ENCODE measurements at places on chromosomes 2 and 18.

GRCh38 chr18:25979369-25980040 is 110.9 kb downstream of the SS18 start:
- DNase-seq: no peak

DNA sequence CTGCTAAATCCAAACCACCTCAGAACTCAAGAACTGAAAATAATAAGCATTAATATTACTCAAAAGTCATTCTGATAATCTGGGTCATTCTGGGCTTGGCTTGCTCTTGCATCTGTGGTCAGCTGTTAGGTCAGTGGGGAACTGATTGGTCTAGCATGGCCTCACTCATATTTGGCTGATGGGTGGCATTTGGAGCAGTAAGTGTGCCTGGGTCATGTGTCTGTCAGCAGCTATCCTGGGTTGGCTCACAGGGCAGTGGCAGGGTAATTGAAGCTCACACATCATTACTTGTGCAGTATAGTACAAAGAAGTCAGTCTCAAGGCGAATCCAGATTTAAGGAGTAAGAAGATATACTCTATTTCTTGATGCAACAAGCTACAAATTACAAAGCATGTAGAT is 9.6 kb downstream of the RPL37A start:
- no peak for DNase-seq

DNA sequence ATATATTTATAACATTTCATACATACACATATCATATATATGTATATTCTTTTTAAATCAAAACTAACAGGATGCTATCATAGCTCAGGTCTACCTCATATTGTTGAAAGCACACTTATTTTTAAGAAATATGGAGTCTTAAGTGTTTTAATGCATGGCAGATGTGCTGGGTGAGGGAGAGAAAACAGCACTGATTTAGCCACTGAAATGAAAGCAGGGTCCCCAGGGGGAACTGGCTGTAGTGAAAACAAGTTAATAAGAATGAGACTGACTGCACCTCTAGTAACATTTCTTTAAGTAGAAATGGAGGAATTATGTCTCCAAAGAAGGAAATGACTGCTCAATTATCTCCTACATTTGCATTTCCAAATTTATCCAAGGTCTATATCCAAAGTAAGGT is 857.8 kb downstream of the DCDC2C start:
- no peak for DNase-seq

GRCh38 chr2:132979339-132980093 is 309.5 kb upstream of the LYPD1 start:
- DNase-seq: no peak

GRCh38 chr2:16623031-16623430 is 42.6 kb downstream of the CYRIA start:
- DNase-seq: no peak

- DNase-seq: no peak
These were observed 35.8 kb upstream of the CYP26B1 start for GRCh38 chr2:72183466-72183865.

DNA sequence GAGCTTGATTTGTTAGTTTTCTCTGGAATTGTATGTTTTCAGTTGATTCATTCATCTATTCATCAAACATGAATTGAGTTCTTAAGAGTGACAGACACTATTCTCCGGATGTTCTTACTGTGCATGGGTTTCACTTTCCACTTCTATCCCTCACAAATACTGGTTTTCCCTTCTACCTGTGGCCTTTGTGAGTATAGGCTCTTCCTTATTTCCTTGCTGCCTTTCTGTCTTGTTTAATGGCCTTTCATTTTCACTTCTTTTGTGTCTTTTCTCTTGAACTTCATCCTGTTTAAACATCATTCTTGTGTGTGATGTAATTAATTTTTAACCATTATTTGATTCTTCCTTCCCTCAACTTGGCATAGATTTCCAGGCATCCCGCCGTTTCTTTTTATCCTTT is 90.7 kb downstream of the CRIM1 start:
- DNase-seq: no peak

DNA sequence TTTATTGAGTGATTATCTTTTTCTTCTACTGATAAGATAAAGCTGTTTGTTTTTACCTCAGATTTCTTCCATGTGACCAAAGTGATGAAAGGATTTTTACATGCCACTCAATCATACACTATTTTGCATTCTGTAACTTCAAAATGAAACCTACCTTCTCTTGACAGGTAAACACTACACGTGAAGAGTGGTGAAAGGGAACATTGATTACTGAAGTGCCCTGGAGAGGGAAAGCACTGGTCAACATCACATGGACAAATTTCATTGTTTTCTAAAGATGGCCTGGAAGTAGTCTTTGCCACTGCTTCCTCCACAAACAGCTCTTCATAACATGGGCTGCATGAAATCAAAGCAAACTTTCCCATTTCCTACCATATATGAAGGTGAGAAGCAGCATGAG is 120.1 kb downstream of the HIBCH start:
- no peak for DNase-seq

- peak; percentile 42 for DNase-seq
These were observed 65.4 kb downstream of the POLE4 start for GRCh38 chr2:75023666-75024455.

DNA sequence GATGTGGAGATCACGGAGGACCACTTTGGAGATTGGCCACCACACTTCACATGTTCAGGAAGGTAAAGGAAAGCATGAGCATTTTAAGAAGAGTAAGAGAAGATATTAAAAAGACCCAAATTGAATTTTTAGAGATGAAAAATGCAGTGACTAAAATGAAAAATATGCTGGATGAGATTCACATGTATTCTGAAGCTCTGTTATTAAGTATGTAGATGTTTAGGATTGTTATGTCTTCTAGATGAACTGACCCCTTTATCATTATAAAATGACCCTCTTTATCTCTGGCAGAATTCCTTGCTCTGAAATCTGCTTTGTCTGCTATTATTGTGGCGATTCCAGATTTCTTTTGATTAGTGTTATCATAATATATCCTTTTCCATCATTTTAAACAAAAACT is 36.0 kb upstream of the DYNC2LI1 start:
- no peak for DNase-seq

GRCh38 chr2:56416500-56417176 is 232.8 kb downstream of the CCDC85A start:
- DNase-seq: no peak

DNA sequence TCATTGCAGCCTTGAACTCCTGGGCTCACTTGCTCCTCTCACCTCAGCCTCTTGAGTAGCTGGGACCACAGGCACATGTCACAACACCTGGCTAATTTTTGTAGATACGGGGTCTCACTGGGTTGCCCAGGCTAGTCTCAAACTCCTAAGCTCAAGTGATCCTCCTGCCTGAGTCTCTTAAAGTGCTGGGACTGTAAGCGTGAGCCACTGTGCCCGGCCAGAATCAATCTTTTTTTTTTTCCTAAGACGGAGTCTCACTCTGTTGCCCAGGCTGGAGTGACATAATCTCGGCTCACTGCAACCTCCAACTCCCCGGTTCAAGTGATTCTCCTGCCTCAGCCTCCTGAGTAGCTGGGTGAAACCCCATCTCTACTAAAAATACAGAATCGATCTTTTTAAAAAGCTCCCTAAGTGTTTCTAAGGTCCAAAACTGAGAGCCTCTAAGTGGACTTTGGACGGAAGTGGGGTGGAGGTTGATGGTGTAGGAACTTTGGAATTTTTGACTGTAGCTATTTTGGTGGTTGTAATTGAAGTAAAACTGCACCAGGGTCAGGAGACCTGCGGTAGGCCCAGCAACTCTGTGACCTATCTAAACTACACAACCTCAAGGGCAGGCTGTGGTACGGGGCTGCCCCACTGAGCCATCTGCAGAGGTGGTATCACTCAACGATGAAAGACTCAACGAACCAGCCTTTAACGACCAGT is 82.9 kb downstream of the POLR1A start:
- no peak for DNase-seq

DNA sequence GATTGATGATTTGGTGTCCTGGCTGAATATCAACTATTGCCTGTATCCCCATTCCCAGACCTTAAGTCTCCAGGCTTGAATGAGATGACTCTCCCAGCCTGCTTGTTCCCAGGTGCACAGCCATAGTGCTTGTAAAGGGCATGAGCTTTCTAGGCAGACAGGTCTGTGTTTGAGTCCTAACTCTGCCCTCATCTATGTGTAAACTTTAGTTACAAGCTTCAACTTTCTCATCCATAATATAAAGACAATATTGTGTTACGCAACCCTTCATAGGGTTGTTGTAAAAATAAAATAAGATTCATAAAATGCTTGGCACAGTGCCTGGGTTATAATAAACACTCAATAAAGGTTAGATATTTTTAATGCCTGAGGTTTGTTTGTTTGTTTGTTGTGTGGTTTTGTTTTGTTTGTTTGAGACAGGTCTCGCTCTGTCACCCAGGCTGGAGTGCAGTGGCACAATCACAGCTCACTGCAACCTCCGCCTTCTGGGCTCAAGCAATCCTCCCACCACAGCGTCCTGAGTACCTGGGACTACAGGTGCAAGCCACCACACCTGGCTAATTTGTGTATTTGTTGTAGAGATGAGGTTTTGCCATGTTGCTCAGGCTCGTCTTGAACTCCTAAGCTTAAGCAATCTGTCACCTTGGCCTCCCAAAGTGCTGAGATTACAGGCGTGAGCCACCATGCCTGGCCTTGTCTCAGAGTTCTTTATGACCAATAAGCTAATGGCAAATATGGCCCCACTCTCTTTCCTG is 89.4 kb upstream of the MAPRE2 start:
- no peak for DNase-seq

DNA sequence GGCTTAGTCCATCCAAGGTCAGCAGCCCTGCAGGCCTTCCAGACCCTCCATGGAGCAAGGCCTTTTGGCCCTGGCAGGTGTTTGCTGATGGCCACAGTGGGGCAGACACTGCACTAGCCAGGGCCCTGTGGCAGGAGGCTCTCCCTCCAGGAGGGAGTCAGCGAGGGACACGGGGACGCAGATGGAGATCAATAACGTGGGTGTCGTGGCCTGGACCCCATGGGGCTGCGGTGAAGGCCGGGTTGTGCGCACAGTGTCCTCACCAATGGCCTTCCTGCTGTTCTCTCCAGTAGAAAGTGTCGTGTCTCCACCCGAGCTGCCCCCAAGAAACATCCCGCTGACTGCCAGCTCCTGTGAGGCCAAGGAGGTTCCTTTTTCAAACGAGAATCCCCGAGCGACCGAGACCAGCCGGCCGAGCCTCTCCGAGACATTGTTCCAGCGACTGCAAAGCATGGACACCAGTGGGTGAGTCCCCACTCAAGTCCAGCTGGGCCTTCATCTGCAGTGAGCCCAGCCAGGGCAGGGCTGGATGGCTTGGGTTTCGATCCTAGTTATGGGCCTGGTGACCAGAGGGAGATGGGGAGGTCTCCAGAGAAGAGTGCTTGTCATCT is 65.4 kb downstream of the INPP5D start:
- no peak for DNase-seq

- DNase-seq: no peak
These were observed 157.0 kb upstream of the AQP4 start for GRCh38 chr18:27022477-27022876.

GRCh38 chr2:104866122-104866864 is 12.4 kb downstream of the POU3F3 start:
- DNase-seq: no peak

GRCh38 chr2:102081606-102082005 is 60.9 kb upstream of the IL1R1 start:
- DNase-seq: no peak

- no peak for DNase-seq
These were observed 17.8 kb downstream of the NLRC4 start for GRCh38 chr2:32246911-32247310.

DNA sequence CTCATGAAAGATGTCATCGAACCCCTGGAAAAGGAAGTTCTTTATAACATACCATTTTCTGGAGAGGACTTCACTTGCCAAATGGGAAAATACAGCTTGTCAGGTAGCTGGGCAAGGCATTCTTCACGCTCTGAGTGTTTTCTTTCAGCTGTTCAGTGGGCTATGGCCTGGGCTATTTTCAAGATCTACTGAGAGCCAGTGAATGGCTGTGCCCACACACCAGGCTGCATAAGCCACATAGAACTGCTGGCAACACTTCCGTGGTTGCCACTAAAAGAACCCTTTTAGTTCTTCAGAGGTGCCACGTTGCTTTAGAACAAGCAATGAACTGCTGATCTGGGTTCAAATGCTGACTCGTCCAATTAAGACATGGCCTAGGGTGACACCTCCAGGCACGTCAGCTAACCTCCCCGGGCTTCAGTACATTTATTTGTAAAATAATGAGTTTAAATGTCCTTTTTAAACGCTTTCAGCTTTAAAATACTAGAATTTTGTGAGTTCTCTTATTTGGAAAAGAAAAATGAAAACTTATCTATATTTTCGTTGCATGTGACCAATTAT is 36.6 kb upstream of the GORASP2 start:
- DNase-seq: no peak

- DNase-seq: no peak
These were observed 58.4 kb upstream of the GLI2 start for GRCh38 chr2:120677221-120677620.

- DNase-seq: no peak
These were observed 296.6 kb downstream of the TMX3 start for GRCh38 chr18:68418226-68418868.

GRCh38 chr2:120691410-120691809 is 44.3 kb upstream of the GLI2 start:
- no peak for DNase-seq

DNA sequence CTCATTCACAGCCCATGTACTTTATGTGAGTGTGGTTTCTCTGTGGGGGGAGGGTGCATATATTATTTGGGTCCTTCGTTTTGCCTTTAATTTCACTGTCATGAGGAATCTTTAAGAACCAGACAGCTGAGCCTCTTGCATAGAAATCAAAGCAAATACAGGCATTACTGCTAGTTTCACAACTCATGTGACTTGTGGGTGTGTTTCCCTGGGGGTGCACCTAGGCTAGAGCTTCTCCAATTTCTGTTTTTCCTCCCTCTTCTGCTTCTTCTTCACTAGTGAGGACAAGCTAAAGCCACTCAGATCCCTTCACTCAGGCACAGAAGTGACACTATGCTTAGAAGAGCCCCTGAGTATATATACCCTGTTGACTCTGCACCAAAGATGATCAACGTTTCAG is 131.4 kb downstream of the ACOXL start:
- no peak for DNase-seq

DNA sequence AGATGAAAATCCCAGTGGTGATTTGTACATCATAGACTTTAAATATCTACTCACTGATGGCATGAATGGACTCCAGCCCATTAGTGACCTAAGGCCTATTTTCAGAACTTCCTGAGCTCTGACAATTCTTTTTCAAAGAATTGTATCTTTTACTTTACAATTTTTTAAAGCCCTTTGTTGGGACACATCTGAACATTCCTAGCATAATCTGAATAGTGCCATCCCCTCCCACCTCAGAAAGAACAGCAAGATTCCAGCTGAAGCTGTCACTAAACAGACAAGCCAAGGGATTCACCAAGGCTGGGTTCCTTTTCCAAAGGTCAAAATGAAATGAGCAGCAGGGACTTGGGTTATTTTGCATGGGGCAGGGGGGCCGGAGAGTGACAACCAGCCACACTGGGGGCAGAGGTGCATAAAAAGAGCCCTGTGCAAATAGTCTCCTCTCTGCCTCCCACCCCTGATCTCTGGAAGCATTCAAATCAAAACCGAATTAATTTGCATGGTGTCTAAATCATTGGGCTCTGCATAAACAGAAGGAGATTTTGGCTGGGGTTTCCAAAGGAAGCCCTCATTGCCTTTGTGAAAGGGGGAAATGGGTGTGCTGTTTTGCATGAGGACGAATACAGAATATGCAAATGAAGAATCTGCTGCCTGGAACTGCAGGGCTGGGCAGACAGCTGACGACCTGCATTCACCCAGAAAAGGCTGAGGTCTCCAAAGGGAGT is 17.2 kb downstream of the EPHA4 start:
- no peak for DNase-seq
